ENCODE measurements at places on chromosomes 7 and 10.

DNA sequence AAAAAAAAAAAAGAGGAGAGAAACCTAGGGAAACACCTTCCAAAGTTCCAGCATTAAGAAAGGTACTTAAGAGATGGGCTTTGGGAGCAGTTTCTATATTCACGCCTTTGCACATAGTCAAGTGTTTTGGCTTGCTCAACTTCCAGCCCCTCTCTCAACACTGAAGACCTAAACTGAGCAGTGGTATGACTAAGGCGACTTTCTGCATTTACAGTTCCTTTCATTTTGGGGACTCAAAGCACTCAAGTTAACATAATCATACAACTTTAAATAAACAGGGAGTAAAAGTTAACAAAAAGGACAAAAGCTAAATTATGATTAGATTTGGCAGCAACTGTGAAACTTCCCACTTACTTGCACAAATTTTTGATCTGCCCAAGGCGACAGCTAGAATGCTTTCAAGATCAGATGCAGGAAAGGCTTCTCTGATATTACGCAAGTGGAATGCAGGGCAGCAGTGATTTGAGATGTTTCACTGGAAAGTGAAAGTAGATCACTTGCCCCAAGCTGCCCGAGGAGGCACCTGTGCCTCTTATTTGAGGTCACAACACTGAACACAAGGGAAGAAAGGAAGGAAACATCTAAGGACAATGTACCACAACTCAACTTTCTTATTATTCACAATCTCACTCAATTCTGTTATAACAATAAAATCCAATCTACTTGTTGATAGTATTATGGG lies 199.5 kb downstream of the SKAP2 start:
- DNase-seq, result no peak

DNA sequence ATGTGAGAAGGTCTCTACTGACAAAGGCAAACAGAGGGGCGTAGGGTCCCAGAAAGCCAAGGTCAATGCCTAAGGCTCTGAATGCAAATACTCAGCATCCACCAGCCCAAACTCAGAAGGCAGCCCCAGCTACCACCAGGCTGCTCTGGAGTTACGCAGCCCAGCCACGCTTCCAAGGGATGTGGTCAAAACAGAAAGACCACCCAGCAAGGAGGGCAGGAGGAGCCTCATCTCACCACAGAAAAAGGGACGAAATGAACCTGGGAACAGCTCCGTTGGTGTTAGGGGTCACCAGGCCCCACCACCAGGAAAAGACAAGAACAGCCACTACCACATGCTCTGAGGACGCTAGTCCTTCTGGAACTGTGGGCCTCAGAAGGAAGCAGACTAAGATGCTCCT lies 65.1 kb downstream of the CTBP2 start:
- no peak for DNase-seq

GRCh38 chr7:152899548-152900109 lies 140.1 kb downstream of the ACTR3B start:
- no peak for DNase-seq

- no peak for DNase-seq
Measured at GRCh38 chr10:61029411-61029810, 85.4 kb upstream of the RHOBTB1 start.
